ENCODE measurements at places on chromosomes 7 and 10.
A peak's percentile ranks its signal among the peaks of the same experiment; 100 is the strongest.

GRCh38 chr10:86500846-86501245 lies 20.7 kb downstream of the WAPL start:
- no peak for DNase-seq

- peak; percentile 92 for DNase-seq
Observed at GRCh38 chr7:84177758-84178412, 16.7 kb downstream of the SEMA3A start.

GRCh38 chr7:1993776-1994740 lies 238.7 kb downstream of the MAD1L1 start:
- no peak for DNase-seq

- DNase-seq = no peak
Observed at GRCh38 chr7:138797715-138798320, at the start of the genes ATP6V0A4 and TMEM213. Gene ATP6V0A4, minus strand, starts transcription at chr7:138798196. Its CDS starts 26,949 bp downstream, at chr7:138771247. Gene TMEM213, plus strand, starts transcription at chr7:138797994. Its CDS starts 111 bp downstream, at chr7:138798105.

GRCh38 chr10:35487336-35488034 lies 117.7 kb upstream of the GJD4 start:
- DNase-seq = no peak

DNA sequence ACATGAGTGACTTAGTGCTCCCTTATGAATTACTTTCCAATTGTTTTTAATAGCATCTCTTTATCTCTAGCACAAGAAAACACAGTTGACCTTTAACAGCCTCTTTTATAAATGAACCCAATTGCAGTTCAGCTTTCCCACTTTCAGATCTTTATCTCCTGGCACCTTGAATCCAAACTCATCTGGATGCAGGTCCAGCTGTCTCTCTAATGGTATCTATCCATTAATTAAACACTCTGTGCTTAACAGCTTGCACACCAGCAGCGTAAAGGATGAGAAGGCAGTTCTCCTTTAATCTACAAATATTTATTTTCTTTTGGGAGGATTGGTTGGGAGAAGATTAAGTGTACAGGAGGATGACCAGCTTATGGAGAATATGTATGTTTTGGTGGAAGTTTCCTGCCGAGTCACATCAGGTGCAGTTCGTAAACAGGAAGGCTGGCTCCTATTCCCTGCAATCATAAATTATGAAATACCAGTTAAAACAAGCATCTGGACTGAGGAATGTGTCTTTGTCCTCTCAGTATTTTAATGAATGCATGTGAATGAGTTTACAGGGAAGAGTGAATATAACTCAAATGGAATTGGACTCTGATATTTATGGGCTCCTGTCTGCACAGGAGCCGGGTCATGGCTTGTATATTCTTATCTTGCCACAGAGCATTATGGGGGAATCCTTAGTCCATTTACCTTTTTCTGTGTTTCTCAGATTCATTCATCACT lies 232.7 kb downstream of the PHF14 start:
- no peak for DNase-seq

DNA sequence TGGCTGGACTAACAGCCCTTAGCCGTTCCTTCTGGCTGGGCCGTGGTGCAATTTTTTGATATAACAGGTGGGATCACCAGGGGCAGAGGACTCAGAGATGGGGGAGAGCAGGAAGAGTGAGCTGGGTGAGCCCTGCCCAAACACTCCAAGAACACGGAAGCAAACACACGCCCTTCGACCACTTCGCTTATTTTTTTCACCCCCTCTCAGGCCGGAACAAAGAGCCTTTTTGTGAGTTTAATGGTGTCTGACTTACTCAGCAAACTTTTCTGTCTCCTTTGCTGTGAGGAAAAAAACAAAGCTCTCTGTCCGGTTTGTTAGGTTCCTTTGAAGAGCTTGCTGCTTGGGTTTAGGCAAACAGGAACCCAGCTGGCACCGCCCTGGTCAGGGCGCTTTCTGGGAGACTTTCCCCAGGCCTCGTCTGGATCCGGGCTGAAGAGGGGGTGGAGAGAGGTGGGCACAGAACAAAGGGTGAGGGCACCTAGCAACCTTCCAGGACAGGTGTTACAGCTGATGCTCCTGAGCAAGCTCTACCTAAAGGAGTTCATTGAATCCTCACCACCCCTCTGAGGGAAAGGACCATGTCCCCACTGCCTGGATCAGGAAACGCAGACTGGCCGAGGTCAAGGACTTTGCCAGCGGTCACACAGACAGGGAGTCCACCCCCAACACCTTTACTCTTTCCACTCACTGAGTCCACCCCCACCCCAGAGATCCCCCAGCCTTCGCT lies 23.3 kb downstream of the CALML3 start:
- DNase-seq = no peak

- no peak for DNase-seq
Observed at GRCh38 chr7:30240106-30240800, 44.1 kb upstream of the ZNRF2 start.

DNA sequence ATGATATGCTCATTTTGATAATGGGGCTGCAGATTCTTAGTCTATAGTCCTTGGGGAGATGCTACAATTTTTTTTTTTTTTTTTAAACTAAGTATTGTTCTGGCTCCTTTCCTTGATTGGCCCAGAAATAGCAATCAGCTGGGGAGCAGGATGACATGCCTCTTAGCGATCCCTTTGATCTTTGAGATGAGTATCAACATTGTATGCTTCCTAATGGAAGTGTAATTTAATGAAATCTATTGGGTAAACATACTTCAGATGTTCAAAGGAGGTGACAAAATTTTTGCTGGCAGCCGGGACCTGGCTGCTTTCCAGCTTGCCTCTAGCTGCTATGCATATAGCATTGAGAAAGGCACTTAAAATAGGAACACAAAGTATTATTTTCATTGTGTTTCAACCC lies 43.5 kb downstream of the VTI1A start:
- DNase-seq = peak; percentile 78

DNA sequence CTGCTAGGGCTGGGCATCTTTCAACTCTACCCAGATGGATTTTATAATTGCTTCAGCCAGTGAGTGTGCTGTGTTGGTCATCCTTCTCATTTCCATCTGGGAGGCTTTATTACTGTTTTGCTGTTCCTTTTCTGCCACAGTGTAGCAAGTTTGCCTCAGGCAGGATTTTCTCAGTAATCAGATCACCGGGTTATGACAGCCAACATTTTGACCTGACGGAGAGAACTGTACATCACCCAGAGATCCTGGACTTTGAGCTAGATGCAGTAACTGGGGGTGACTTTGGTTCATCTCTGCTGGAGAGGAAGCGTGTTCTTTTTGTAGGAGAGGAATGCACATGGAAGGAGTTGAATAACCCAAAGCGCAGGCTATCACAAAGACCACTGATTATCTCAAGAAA lies 111.8 kb upstream of the AGR3 start:
- no peak for DNase-seq

DNA sequence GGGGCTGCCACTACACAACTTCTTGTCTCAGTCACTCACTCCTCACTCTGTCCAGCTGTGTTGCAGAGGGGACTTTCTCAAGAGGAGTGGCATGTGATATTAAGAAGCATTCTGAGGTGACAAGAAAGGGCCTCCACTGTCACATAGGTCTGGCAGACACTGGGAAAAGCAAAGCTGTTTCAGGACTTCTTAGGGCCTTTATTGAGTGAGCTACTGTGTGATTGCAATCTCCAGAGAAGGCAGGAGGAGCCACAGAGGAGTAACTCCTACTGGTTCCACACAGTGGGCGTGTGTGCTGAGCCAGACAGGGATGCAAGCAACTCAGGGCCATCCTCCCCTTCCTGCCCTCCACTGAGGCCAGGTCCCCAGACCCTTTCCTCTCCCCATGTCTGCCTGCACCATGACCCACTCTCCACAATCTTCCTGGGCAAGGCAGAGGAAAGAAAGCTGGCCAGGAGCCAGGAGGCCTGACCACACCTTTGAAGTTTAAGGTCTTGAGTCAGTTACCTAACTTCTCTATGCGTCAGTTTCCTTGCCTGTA lies 262.0 kb upstream of the ZMIZ1 start:
- no peak for DNase-seq

GRCh38 chr10:120949609-120950031 lies 98.5 kb downstream of the WDR11 start:
- no peak for DNase-seq

DNA sequence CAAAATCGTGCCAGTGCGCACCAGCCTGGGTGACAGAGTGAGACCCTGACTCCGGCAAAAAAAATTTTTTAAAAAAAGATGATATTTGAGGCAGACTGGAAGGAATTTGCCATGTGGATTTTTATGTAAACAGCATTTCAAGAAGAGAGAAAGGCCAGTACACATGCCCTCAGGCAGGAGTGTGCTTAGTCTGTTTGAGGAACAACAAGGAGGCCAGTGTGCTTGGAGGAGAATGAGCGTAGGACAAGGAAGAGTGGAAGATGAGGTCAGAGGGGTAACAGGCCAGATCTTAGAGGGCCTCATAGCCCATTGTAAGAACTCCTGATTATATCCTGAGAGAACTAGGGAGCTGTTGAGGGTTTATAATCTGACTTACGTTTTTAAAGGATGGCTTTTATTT lies 17.2 kb upstream of the STRIP2 start:
- DNase-seq = no peak

DNA sequence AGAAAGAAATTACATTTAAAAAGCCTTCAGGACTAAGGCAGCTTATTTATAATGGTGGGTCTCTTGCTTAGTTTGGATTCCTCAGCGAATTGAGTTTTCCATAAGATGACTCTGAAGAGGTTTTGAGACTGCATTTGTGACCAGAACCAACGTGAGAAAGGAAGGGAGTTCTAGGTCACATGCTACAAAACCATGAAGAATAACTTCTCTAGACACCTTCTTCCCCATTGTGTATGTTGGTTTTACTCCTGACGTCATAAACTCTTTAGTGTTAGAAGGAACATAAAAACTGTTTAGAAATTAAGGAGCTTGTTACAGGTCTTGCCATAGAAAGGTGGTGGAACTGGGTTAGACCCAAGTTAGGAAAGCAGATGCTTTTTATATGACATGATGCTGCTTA lies 11.1 kb downstream of the PTPN12 start:
- DNase-seq = no peak

GRCh38 chr10:31350891-31351290 lies 31.9 kb downstream of the ZEB1 start:
- no peak for DNase-seq

DNA sequence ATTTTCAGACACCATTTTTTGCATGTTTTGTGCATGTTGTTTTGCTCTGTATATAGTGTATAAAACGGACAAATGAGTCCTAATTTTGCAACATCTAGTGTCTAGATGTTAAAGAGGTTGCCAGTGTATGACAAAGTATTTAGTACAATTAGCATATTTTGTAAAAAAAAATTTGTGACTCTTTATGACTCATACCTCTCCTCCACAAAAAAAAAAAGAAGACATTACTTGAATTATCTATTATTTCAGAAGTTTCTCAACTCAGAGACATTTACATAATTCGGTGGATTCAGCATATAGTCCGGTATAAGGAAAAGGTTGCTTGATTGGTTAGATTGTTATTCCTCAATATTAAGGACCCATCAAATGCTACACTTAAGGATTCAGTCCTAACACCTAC lies 26.0 kb downstream of the NUP42 start:
- no peak for DNase-seq

- DNase-seq = no peak
Observed at GRCh38 chr7:89264126-89264525, 468.6 kb upstream of the TEX47 start.

- DNase-seq = no peak
Observed at GRCh38 chr10:112752288-112752687, 197.8 kb upstream of the TCF7L2 start.

DNA sequence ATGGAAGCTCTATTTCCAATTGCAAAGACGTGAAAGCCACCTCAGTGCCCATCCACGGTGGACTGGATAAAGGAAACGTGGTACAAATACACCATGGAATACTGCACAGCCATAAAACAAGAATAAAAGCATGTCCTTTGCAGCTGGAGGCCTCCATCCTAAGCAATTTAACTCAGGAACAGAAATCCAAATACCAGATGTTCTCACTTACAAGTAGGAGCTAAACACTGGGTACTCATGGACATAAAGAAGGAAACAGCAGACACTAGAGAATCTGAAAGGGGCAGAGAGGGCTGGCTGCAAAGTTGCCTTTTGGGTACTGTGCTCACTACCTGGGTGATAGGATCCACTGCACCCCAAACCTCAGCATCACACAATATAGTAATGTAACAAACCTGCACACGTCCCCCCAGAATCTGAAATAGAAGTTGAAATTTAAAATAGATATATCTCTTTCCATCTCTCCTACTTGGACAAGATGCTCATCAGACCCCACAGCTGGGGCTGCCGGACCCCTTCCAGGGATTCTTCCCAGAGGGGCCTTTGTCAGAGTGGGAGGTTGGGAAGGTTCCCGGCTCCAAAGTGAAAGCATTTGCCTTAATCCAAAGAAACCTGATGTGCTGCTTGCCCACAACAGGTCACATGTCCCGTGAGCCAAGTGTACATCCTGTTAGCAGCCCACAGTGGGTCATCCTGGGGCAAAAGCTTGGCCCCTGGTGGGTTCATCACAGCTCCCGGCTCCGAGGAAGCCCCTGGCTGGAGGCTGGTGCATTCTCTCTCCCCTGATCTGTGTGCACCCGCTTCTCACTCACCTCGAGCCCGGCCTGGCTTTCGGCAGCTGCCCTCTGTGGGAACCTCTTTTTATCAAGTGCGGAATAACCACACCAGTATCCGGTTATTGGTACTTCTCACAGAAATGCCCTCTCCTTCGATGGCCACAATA lies 172.3 kb upstream of the PPP2R2D start:
- DNase-seq = no peak

DNA sequence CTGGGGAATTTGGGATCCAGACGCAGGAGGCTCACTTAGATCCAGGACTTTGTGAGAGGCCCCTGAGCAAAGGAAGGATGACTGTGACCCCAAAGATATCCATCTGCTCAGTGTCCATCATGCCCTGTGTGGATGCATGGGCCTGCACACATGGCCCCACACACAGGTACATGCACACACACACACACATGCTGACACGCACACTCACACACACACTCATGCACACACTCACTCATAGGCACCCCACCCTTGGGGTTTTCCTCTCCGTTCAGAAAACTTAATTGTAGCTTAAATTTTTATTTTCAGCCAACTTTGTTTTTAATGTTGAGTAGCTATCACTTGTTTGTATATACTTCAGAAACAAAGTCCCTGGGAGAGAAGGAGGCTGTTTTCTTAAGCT lies 93.6 kb upstream of the PPIF start:
- no peak for DNase-seq

Measured in COR-L47 (cell line).